ENCODE measurements at places on chromosomes 6 and 20. TPM values are rescaled to one million over a fixed set of nuclear protein-coding genes. Genes with fewer than 3 reads are reported as not detected.
A peak's percentile ranks its signal among the peaks of the same experiment; 100 is the strongest.

The RING1 gene
- 18.1 TPM for total RNA-seq

The MMP24 gene
- total RNA-seq: 1.4 TPM

- H3K27me3 ChIP-seq: no peaks in the 10 kb centered on the region
- no peak overlapping the region for H3K4me3 ChIP-seq
- no peak overlapping the region for H3K27ac ChIP-seq
- DNase-seq: no peak
- H3K36me3 ChIP-seq: no peaks in the 10 kb centered on the region
Observed at GRCh38 chr20:10861090-10861489, 187.3 kb upstream of the JAG1 start.

The ADGRB3 gene
- 10.7 TPM for total RNA-seq

GRCh38 chr6:96610019-96610418 is 47.1 kb downstream of the FHL5 start:
- H3K36me3 ChIP-seq: no peaks in the 10 kb centered on the region
- no peak for DNase-seq
- H3K4me3 ChIP-seq: no peak overlapping the region
- no peaks in the 10 kb centered on the region for H3K27me3 ChIP-seq
- H3K27ac ChIP-seq: no peak overlapping the region

GRCh38 chr6:91171754-91172462 is 585.0 kb upstream of the MAP3K7 start:
- H3K4me3 ChIP-seq: no peak overlapping the region
- H3K36me3 ChIP-seq: no peaks in the 10 kb centered on the region
- DNase-seq: no peak
- H3K4me1 ChIP-seq: no peaks in the 10 kb centered on the region
- H3K27ac ChIP-seq: no peak overlapping the region

GRCh38 chr6:30570740-30571074 is 535 bp upstream of the ABCF1 start:
- H3K4me1 ChIP-seq: no peaks in the 10 kb centered on the region
- no peaks in the 10 kb centered on the region for H3K27me3 ChIP-seq
- no peak for DNase-seq
- peak overlapping the region; percentile 89 for H3K27ac ChIP-seq
- no peaks in the 10 kb centered on the region for H3K36me3 ChIP-seq

DNA sequence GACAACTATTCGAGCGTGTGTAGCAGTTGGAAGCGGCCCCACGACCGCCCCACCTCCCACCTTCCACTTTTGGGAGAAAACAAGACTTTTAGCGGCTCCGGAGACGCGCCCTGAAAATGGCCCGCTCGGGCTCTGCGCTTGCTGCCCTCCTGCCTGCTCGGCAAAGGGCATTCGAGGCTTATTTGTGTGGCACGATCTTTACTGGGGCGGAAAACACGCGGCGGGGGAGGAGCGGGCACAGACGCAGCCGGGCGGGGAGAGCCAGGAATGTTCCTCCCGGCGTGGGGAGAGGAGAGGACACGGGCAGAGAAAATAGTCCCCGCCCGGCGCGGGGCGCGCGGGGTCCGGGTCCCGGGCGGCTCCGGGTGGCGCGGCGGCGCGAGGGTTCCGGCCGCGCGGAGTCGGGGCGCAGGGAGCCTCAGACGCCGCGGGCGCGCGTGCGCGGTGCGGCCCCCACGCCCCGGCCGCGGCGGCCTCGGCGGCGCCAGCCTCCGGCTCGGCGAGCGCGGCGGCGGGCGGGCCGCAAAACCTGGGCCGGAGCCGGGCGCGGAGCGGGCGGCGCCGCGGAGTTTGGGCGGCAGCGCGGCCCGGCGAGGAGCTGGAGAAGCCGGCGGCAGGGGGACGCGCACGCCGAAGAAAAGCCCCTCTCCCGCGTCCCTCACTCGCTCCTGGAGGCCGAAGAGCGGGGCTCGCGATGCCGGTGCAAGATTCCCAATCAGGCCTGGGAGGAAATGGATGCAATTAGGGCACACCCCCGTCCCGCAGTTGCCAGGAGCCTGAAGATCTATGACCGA is 90.0 kb upstream of the ARID1B start:
- H3K4me3 ChIP-seq: peak overlapping the region; percentile 73
- no peaks in the 10 kb centered on the region for H3K27me3 ChIP-seq
- peaks cover 16% of the 10 kb centered on the region for H3K4me1 ChIP-seq
- peak overlapping the region; percentile 94 for H3K27ac ChIP-seq
- no peaks in the 10 kb centered on the region for H3K36me3 ChIP-seq

DNA sequence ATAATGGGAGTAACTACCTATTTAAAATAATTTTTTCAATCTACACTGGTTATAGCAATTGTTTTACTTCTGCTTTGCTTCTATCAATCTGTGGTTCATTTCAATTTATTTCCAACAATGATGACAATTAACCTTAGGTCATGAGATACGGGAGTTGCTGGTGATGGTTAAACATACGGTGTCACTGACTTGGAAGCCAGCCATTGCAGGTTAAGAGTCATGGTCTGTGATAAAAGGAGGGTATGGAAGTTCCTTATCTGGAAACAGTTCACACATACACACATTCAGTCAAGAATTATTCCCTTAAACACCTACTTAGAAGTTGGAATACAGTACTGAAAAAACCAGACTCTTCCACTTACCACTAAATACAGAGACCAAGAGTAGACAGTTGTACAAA is 180.0 kb downstream of the KIF16B start:
- DNase-seq: no peak
- peaks cover 12% of the 10 kb centered on the region for H3K4me1 ChIP-seq
- no peaks in the 10 kb centered on the region for H3K36me3 ChIP-seq
- H3K4me3 ChIP-seq: no peak overlapping the region

The SOX18 gene
- 4.8 TPM for total RNA-seq

The RBM24 gene
- total RNA-seq: 15.1 TPM

Measured in sigmoid colon (tissue), 7 donors.